ENCODE measurements at places on chromosomes 6 and 20.

GRCh38 chr6:31396422-31397152 is 6.8 kb upstream of the MICA start:
- peak; percentile 90 for DNase-seq

DNA sequence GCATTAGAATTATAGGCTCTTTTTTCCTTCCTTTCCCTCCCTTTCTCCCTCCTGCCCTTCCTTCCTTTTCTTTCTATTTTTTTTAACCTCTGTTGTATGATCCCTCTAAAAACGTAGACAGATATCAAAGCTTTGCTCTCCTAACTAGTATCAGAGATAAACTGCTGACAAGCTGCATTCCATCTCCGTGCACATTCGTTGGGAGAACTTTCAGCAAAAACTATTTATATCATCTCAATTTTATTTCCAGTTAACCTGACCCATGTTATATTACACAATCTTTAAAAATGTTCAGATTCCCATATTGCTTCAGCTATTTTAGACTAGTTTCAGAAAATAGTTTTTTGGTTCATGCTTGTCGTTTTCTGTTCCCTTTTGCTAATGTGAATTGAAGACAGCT is 47.3 kb downstream of the RNF217 start:
- DNase-seq: no peak

GRCh38 chr20:36425166-36425565 is 116.2 kb upstream of the MYL9 start:
- DNase-seq: no peak

- DNase-seq: no peak
Measured at GRCh38 chr6:110826236-110827129, 11.2 kb upstream of the CDK19 start.

DNA sequence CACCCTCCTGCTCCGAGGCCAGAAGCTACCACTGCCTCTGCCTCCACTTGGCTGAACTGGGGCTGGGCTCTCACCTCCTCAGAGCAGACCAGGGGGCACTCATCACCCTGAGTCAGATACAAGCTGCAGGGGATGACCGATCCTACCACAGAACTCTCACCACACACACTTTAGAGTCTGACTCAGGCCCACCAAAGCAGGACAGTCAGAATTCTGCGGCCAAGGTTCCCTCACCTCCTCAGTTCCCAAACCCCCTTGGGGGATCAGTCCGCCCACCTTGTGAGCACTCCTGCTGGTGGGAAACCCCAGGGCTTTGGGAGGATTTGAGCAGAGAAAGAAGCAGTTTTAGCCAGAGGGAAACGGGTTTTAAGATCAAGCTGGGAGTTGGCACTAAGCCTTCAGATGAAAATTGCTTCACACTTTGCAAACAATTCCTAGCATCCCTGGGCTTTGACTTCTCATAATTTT is 587.8 kb upstream of the JAG1 start:
- DNase-seq: no peak

DNA sequence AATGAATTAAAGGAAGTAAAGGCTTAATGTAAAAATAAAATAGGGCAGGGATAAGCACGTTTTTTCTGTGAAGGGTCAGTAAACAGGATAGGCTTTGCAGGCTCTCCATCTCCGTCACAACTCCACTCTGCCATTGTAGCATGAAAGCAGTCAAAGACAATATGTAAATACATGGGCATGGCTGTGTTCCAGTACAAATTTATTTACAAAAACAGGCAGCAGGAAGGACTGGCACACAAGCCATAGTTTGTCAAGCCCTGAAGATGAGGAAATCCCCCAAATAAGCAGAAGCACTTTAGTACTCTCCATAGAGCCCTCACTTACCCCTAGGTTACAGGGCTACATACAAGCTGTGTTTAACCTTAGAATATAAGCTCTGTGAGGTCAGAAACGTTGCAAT is 8.9 kb upstream of the FBXO9 start:
- DNase-seq: no peak

DNA sequence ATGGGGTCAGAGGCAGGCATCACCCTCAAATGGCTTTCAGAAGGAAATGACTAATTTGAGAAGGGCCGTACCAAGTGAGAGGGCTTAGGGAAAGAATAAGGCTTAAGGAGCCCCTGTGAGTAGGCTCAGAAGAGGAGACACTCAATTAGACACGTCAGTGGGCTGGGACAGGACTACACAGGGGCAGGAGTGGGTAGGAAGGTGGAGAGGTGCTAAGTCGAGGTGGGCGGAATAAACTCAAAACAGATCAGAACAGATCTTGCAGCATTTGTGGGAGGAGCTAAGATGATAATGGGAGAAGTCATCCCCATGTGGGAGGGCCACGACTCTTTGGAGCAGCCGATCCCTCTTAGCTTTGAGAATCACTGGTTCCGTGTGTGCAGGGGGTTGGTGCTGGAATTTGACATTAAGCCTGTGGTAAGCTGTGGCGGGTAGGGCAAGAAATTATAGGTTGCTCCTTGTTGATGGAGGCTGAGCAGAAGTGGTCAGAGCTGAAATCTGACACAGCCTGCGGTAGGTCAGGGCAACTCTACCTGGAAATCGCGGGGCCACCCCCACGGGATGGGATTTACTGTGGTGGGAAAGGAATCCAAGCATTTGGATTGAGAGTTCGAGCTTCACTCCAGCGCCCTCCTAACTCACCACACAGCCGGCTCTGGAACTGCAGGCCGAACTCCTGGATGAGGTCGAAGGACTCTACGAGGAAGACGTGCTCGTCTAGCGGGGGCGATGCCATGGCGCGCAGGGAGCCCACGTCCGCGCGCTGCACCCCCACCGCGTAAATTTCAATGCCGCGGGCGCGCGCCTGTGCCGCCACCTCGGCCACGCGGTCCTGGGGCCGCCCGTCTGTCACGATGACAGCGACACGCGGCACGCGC is 2.8 kb upstream of the RBPJL start:
- DNase-seq: no peak

DNA sequence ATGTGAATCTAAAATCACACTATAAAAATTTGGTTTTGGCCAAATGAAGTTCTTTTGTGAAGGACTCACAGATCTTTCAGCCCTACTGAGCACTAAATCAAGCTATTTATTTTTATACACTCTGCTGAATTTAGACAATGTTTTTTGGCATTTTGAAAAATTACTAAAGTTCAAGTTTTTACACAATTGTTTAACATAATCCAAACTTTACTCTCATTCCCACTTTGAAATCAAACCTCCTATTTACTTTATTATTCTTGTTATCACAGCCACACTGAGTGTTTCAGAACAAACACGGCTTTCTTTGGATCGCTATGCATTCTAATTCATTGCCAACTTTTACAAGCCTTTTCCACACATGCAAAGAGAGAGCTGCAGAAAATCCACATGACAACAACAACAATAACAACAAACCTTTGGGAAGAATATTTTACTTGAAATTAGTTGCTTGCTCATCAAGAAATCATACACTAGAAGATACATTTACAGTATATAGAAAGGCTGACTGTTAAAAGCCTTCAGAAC is 49.1 kb upstream of the TMEM30A start:
- DNase-seq: no peak

DNA sequence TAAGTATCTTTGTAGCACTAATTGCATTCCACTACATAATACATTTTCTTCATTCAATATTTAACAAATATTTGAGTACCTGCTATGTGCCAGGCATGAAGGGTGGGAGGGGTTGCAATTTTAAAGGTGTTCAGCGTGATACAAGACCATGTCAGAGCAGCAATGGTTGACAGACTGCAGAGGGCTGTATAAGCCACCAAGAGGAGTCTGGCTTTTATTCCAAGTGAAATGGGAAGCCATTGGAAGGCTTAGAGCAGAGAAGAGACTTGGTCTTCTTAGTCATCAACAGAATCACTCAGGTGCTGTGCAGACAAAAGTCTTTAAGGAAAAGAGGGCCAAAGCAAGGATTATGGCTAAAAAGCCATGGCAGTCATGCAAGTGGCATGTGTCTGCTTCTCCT is 360.8 kb upstream of the ARID1B start:
- no peak for DNase-seq

GRCh38 chr6:68559070-68559469 is 76.0 kb upstream of the ADGRB3 start:
- DNase-seq: no peak

GRCh38 chr20:16388731-16389130 is 184.5 kb downstream of the KIF16B start:
- DNase-seq: no peak

GRCh38 chr20:34155836-34156235 is 43.8 kb upstream of the EIF2S2 start:
- DNase-seq: no peak

- no peak for DNase-seq
Measured at GRCh38 chr20:50020288-50020687, 37.5 kb downstream of the SNAI1 start.

DNA sequence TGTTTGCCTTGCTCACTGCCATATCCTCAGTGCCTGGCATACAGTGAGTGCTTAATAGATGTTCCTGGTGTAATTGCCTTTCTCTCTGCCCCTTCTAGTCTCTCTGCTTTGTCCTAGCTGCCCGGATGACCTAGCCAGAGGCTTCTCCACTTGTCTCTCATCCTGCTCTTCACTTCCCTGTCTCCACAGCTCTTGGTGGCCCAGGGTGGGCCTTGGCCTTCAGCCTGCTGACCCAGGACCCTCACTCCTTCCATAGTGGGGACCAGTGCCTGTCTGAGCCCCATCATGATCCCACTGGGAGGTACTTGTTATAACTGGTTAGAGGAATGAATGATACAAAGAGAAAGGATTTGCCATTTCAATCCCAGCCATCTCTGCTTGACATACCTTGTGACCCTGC is 49.2 kb upstream of the BLCAP start:
- DNase-seq: no peak

- no peak for DNase-seq
Measured at GRCh38 chr6:3740551-3741476, 10.7 kb downstream of the PXDC1 start.

- DNase-seq: no peak
Measured at GRCh38 chr6:157669747-157670216, 153.3 kb upstream of the SNX9 start.
